ENCODE measurements at places on chromosomes 4 and X.

DNA sequence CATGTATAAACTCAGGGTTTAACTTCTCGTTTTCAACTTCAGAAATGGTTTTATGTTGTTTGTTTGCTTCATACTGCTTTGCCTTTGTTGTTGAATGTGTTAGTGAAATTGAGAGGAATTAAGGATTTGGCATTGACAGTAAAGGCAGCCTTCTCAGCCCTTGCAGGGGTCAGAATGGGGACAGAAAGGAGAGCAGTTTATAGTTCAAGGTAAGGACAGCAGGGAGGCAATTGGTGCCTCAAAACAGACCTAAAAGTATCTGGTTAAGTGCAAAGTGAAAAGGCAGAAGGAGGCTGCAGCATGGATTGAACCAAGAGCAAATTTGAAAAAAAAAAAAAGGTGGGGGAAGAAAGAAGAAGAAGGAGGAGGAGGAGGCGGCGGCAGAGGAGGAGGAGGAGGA is 835.0 kb upstream of the ADGRL3 start:
- DNase-seq, result no peak

- no peak for DNase-seq
Measured at GRCh38 chrX:130114141-130114588, 3.9 kb upstream of the ELF4 start.

DNA sequence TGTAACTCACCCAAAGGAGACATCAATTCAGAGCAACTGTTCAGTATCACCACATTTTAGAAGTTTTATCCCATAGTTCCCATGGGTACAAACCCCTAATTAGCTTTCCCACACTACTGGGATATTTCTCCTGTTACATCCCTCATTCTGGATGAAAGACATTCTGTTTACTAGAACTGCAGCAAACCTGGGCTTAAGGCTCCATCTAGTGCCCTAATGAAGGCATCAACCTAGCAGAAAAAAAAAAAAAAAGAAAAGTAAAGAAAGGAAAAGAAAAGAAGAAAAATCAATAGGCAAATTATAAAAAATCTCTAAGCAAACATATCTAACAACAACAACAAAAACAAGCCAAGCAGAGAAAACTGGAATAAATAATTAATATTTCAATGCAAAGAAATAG is 133.7 kb upstream of the CPXCR1 start:
- DNase-seq, result peak; percentile 43

- DNase-seq, result no peak
Measured at GRCh38 chr4:109953556-109953955, 40.9 kb downstream of the EGF start.

DNA sequence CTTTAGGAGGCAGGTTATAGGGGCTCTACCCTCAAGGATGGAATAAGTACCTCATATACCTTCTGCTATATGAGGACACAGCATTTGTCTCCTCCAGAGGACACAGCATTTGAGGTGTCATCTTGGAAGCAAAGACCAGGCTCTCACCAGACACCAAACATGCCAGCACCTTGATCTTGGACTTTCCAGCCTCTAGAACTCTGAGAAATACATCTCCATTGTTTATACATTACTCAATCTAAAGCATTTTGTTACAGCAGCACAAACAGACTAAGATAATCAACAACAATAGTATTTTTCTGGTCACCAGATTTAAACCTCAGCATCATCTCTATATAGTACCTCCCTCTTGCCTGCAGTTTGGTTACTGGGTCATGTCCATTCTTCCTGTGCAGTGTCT is 237.5 kb upstream of the KLF3 start:
- DNase-seq, result no peak

- peak; percentile 49 for DNase-seq
Measured at GRCh38 chr4:123393721-123394120, 2.9 kb upstream of the SPRY1 start.

GRCh38 chr4:185272245-185272644 is 62.8 kb downstream of the SNX25 start:
- DNase-seq, result no peak

DNA sequence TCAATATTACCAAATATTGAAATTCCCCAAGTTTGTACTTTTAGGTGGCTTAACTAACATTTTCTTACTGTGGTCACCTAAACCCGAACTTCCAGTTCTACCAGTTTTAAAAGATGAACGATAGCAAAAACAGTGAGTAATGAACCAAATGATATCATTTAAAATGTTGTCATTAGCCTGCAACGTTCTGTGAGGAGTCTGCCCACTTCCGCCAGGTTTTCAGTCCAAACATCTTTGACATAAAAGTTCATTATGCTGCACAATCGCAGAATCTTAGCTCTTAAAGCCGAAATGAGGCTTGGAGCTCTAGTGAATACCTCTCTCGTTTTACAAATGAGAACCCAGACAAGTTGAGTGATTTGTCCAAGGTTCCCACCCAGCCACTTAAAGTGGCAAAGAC is 762 bp downstream of the PIGA start:
- DNase-seq, result no peak

GRCh38 chr4:77922158-77923094 is 59.8 kb downstream of the MRPL1 start:
- DNase-seq, result peak; percentile 57

DNA sequence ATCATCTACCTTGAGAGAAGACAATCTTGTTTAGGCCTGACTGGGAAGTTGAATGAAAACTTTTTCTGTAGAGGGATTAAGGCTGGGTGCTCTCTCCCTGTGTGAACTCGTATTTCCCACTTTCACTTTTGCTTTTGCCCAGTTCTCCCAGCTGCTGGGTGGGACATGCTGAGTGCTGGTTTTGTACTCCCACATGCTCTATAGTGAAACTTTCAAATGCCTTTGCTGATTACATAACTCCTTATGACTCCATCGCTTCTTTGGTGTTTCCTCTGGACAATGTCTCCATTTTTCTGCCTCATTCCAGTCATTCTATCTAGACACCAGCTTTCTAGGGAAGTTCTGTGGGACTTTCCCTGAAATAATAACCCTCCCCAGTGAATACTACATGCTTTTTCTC is 100.5 kb downstream of the CLNK start:
- peak; percentile 24 for DNase-seq

DNA sequence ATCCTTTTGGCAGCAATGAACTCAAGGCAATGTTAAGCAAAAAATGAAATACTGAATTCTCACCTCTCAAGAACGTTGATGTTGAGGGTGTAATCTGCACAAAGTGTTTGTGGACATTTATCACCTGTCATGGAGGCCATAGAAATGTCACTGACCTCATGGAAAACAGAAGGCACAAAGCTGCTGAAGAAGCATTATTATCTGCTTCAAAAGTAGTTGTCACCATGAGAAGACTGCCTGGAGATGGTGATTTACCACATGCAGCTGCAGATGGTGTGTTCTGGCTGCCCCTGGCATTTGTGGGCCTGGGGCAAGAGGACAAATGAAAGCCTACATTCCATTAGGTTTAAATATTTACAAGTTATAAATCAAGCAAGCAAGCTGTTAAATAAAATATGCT is 116.8 kb upstream of the RPS6KA3 start:
- DNase-seq, result no peak

- DNase-seq, result no peak
Measured at GRCh38 chr4:59973492-59973891, 1226.6 kb upstream of the ADGRL3 start.

Measured in endothelial cell of umbilical vein (primary cell).